ENCODE measurements at places on chromosomes 6 and 20.

GRCh38 chr6:52641826-52642225, 29.1 kb upstream of the TMEM14A start:
- H3K4me3 ChIP-seq = no peak overlapping the region
- no peaks in the 10 kb centered on the region for H3K27me3 ChIP-seq
- 0 out of 2 replicates have a peak, but pooled peaks cover 1% of the 10 kb centered on the region for H3K36me3 ChIP-seq
- H3K4me1 ChIP-seq = no peaks in the 10 kb centered on the region

GRCh38 chr6:106886081-106886843, 88.3 kb downstream of the CD24 start:
- H3K4me1 ChIP-seq = peaks cover 13% of the 10 kb centered on the region
- no peaks in the 10 kb centered on the region for H3K36me3 ChIP-seq
- DNase-seq = no peak
- no peaks in the 10 kb centered on the region for H3K27me3 ChIP-seq
- peak overlapping the region; percentile 48 for H3K4me3 ChIP-seq

- no peak for DNase-seq
- H3K27me3 ChIP-seq = no peaks in the 10 kb centered on the region
- no peaks in the 10 kb centered on the region for H3K4me1 ChIP-seq
- H3K27ac ChIP-seq = no peak overlapping the region
- H3K36me3 ChIP-seq = peaks cover 18% of the 10 kb centered on the region
- H3K4me3 ChIP-seq = no peak overlapping the region
Observed at GRCh38 chr6:19713411-19713810, 123.8 kb upstream of the ID4 start.

- no peak for DNase-seq
- H3K36me3 ChIP-seq = no peaks in the 10 kb centered on the region
- no peak overlapping the region for H3K4me3 ChIP-seq
- no peak overlapping the region for H3K27ac ChIP-seq
- H3K27me3 ChIP-seq = no peaks in the 10 kb centered on the region
- no peaks in the 10 kb centered on the region for H3K4me1 ChIP-seq
Observed at GRCh38 chr6:27492631-27493190, 19.8 kb upstream of the ZNF184 start.

DNA sequence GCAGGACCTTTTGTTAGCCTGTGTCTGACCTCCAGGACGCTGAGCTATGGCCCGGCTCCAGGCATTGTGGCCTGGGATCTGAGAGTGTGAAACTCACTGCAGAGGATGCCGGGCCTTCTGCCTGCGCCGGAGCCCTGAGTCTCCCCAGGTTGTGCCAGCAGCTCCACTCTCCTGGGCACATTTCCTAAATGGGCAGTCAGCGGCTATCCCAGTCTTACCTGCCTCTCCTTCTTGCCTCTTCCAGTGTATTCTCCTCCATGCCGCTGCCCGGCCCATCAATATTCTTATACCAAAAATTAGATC, 397.8 kb downstream of the CDH4 start:
- H3K27ac ChIP-seq = no peak overlapping the region
- no peaks in the 10 kb centered on the region for H3K27me3 ChIP-seq
- H3K4me3 ChIP-seq = no peak overlapping the region
- no peak for DNase-seq
- H3K4me1 ChIP-seq = no peaks in the 10 kb centered on the region

DNA sequence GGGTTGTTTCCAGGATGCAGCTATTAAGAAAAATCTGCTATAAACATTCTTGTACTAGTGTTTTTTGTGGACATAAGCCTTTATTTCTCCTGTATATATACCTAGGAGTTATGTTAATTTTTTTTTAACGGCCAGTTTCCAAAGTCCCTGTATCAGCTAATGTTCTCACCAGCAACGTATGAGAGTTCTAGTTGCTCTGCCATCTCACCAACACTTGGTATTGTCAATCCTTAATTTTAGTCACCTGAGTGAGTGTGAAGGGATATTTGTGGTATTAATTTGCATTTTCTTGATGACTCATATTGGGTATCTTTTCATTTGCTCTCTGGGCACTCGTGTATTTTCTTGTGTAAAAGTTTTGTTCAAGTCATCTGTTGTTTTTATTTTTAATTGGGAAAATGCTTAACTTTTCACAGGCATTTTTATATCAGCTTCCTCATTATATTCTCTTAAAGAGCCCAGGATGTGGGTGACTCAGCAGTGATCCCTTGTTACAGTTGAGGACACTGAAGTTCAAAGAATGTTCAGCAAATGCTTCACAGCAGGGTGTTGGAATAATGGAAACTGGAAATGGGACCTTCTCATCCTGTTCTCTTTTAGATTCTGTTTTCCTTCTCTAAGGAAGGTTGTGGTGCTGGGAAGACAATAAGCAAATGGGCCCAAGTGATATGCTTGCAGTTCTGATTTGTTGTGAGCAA, 211.7 kb upstream of the PRND start:
- DNase-seq = no peak
- no peaks in the 10 kb centered on the region for H3K27me3 ChIP-seq
- H3K36me3 ChIP-seq = peaks cover 3% of the 10 kb centered on the region
- no peak overlapping the region for H3K27ac ChIP-seq
- H3K4me3 ChIP-seq = no peak overlapping the region
- H3K4me1 ChIP-seq = peaks cover 9% of the 10 kb centered on the region

GRCh38 chr6:112049026-112049799, 4.7 kb upstream of the CCN6 start:
- DNase-seq = no peak
- no peaks in the 10 kb centered on the region for H3K4me1 ChIP-seq
- H3K27ac ChIP-seq = no peak overlapping the region
- H3K36me3 ChIP-seq = no peaks in the 10 kb centered on the region
- H3K4me3 ChIP-seq = no peak overlapping the region

Measured in H9 (cell line).